SK-MEL-5 (cell line): ENCODE measurements at places on chromosomes 16 and 17. TPM values are rescaled to one million over a fixed set of nuclear protein-coding genes. Genes with fewer than 3 reads are reported as not detected.
A peak's percentile ranks its signal among the peaks of the same experiment; 100 is the strongest.

DNA sequence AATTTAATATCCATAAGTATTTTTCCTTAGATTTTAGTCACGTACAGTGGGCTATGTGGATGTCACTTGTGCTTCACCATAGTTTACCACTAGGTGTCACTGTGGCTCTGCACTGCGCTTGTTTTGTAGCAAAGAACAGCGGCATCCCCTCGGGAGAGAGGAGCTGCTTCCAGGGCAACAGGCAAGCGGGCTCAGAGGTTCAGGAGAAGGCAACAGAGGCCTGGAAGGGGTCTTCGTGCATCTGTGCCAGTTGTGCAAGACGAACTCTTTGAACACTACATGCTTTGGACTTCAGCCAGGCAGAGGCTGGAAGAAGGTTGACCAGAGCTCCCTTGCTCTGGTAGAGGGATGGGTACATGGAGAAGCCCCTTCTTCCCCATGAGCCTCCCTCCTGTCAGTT lies 20.6 kb downstream of the CYB561 start:
- DNase-seq = peak; percentile 87

DNA sequence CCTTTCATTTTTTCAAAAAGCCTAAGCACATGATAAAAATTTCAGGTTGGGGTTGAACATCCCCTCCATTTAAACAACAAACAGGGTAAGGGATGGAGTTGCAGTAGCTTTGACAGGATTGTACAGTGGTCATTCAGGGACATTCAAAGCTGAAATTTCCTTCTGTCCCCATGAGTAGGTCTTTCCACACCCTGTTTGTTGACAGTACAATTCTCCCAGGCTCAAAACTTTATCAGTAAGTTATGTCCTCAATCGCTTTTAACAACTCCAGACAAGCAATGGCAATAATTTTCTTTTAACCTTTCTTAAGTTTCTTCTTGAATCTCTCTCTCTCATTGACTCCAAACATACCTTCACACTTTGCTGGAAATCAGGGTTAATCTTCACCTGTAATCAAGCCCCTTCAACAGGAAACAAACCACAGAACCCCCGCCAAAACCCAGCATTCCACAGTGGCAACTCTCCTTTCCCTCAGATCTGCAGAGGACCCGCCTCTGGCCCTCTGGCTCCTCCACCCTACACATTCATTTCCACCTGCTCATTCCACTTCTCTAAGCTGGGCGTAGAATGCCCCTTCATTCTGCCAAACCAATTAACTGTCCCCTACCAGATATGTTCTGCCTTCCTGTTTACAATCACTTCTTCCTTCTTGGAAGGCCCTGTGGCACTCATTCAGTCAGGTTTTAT lies 20.7 kb downstream of the TXNDC11 start:
- no peak for DNase-seq

DNA sequence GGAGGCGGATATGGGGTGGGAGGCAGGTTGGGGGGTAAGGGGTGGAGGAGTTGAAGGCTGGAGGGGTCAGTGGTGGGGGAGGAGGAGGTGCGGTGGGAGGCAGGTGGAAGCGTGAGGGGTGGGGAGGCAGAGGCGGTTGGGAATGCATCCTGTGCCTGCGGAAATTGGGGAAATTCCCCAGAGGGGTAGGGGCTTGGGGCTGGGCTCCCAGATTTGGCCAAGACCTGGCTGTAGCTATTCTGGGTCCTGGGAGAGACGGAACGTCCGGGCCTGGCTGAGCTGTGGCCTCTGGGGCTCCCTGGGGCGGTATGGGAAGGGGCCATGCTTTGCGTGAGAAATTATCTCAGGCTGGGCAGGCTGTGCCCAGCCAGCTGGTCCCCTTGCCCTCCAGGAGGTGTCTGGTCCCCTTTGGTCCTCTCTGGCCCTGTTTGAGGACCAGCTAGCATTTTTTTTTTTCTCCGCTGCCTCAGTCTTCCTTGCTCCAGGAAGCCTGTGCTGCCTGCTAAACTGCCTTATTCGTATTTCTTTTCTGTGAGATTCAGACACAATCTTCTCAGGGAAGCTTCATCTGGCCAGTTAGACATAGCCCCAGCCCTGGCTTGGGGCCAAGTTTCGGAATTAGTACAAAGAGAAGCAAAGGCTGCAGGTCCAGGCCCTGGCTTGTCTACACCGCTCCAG lies 7.3 kb upstream of the TRPV2 start:
- peak; percentile 72 for DNase-seq

The ZNF423 gene
- total RNA-seq = 0.03 TPM in 1 of 2 replicates, not detected in the other
